ENCODE measurements at places on chromosomes 13 and 19.

DNA sequence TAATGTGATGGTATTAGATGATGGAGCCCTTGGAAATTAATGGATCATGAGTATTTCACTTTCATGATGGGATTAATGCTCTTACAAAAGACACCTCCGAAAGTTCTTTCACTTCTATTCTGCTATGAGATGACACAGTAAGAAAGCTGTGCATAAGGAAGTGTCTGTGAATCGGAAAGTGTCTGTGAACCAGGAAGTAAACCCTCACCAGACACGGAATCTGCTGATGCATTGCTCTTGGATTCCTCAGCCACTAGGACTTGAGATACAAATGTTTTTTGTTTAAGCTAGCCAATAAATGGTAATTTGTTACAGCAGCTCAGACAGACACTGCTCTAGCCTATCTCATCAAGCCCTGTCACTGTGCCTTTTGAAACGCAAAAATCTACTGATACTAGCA is 440.4 kb upstream of the PRR20A start:
- H3K4me3 ChIP-seq: no peak overlapping the region
- H3K27me3 ChIP-seq: no peaks in the 10 kb centered on the region
- no peak overlapping the region for H3K27ac ChIP-seq
- no peaks in the 10 kb centered on the region for H3K4me1 ChIP-seq
- DNase-seq: no peak

DNA sequence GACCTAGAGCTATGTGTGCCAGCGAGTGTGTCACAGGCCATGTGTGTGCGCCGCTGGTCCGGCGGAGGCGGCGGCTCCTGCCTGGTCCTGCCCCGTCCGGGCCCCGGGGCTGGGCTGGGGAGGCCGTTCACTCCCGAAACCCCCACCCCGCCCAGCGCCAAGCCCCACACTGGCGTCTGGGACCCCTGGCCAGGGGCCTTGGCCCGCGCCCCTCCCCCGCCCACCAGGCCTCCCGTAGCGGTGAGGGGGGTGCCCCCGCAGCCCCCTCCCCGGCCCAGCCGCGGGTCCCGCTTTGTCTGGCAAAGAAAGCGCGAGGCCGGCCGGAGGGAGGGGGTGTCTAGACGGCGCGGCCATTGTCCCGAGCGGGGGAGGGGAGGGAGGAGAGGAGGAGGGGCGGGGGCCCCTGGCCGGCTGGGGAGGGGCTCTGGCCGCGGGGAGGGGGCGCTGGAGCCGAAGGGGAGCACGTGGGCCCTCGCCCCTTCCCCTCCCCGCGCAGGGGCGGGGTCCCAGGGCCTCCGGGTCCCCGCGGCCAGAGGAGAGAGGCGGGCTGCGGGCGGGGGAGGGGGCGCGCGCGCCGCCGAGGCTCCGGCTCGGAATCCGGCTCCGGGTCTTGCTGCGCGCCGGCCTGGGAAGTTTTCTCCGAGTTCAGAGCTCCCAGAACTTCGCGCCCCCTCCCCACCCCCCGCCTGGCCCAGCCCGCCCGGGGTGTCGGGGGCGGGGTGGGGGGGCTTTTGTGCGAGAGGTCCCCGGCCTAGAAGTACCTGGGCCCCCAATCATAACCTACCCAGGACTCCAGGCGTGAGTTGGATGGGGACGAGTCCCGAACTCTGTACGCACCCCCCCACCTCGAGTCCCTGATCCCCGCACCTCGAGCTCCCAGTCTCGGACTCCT is 888 bp downstream of the NOTCH3 start:
- no peak overlapping the region for H3K27ac ChIP-seq
- H3K27me3 ChIP-seq: peaks cover 67% of the 10 kb centered on the region
- DNase-seq: no peak
- peaks cover 3% of the 10 kb centered on the region for H3K36me3 ChIP-seq

DNA sequence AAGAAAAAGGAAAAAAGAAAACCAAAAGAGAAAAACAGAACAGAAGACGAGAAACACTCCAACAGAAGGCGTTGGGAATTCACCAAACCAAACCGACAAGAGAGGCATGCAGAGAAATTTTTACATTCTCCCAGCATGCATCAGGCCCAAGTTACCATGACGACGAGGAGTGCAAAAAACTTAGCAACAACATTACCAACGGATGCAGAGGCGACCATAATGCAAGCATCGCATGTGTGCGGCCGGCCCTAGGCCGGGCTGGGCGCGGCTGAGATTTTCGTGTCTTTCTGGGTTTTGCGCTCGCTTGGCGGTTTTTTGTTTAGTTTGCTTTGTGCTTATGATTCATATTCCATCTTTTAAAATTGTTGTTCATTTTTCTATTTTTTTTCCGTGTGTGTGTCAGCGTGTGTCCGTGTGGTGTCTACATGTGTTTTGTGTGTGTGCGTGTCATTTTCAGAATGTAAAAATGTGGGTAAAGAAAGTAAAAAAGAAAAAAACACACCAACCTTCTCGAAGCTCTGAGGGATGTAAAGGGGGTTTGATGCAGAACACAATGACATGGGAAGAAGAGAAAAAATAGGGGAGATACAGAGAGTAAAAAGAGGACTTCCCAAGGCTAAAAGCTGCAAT is 84.9 kb downstream of the PTPRS start:
- H3K27ac ChIP-seq: no peak overlapping the region
- H3K4me1 ChIP-seq: no peaks in the 10 kb centered on the region
- peaks cover 3% of the 10 kb centered on the region for H3K36me3 ChIP-seq
- H3K27me3 ChIP-seq: no peaks in the 10 kb centered on the region

- H3K4me3 ChIP-seq: no peak overlapping the region
- H3K27ac ChIP-seq: no peak overlapping the region
- H3K4me1 ChIP-seq: no peaks in the 10 kb centered on the region
- H3K36me3 ChIP-seq: no peaks in the 10 kb centered on the region
These were observed 448.1 kb downstream of the DIAPH3 start for GRCh38 chr13:59715611-59716010.

DNA sequence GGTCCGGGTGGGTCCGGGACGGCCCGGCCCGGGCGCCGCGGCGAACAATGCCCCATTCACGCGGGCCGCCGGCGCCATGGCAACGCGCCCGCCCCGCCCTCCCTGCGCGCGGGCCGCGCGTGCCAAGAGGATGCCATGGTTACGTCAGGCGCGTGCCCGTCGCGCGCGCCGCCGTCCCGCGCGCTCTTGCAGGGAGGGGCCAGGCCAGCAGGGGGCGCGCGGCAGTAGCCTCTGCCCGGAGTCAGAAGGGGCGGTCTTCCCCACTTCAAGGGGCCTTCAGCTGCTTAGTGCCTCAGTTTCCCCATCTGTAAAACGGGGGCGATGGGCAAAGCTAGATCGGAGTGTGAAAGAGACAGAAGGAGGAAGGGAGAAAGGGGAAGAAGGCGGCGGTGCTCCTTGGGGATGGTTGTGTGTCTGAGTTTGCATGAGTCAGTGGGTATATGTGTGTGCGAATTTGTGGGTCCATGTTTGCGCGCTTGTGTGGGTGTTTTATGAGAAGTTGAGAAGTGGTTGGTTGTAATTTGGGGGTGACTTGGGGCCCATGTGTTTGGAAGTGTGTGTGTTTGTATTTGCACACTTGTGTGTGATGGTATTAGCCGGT is 11.6 kb upstream of the NFIX start:
- H3K4me1 ChIP-seq: peaks cover 8% of the 10 kb centered on the region
- no peak overlapping the region for H3K27ac ChIP-seq

GRCh38 chr13:103282571-103283450 is 216.6 kb upstream of the SLC10A2 start:
- no peak overlapping the region for H3K27ac ChIP-seq
- no peak overlapping the region for H3K4me3 ChIP-seq
- peaks cover 2% of the 10 kb centered on the region for H3K36me3 ChIP-seq
- no peaks in the 10 kb centered on the region for H3K4me1 ChIP-seq

GRCh38 chr19:31280287-31281006 is 68.8 kb downstream of the TSHZ3 start:
- peaks cover 2% of the 10 kb centered on the region for H3K36me3 ChIP-seq
- peaks cover 33% of the 10 kb centered on the region for H3K27me3 ChIP-seq
- no peaks in the 10 kb centered on the region for H3K4me1 ChIP-seq
- no peak for DNase-seq
- H3K27ac ChIP-seq: no peak overlapping the region

DNA sequence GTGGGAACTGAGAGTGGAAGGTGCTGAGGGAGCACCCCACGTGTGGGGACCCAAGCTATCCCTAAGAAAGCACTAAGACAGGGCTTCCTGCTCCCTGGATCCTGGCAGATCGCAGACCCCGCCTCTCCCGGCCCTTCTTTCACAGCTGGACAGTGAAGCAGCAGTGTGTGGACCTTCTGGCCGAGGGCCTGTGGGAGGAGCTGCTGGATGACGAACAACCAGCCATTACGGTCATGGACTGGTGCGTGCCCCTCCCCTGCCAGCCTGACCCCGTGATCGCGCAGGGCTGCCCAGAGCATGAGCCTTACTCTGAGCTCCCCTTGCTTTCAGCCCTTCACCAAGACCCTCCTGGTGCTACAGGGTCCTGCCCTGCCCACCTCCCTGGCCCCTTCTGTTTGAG is 2.3 kb downstream of the NCCRP1 start:
- peaks cover 5% of the 10 kb centered on the region for H3K36me3 ChIP-seq
- H3K27me3 ChIP-seq: peaks cover 97% of the 10 kb centered on the region
- no peak overlapping the region for H3K4me3 ChIP-seq
- H3K27ac ChIP-seq: no peak overlapping the region

Measured in central memory CD8-positive, alpha-beta T cell (primary cell).